NCI-H187 treated with DMSO at 0.1 percent for 48 hours (cell line): ENCODE measurements at places on chromosomes 1 and 21.

DNA sequence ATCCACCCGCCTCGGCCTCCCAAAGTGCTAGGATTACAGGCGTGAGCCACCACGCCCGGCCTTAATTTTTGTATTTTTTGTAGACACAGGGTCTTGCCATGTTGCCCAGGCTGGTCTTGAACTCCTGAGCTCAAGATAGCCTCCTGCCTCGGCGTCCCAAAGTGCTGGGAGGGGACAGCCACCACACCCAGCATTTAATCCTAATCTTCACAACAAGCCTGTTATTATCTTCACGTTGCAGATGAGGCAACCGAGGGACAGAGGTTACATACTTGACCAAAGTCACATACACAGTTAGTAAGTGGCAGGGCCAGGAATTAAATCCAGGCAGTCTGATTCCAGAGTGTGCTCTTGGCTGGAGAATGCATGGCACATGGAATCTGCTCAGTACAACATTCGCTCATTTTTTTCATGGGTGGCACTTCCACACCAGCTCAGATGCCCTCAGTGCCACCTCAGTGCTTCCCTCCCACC lies 4.8 kb upstream of the GPR37L1 start:
- no peak for DNase-seq

DNA sequence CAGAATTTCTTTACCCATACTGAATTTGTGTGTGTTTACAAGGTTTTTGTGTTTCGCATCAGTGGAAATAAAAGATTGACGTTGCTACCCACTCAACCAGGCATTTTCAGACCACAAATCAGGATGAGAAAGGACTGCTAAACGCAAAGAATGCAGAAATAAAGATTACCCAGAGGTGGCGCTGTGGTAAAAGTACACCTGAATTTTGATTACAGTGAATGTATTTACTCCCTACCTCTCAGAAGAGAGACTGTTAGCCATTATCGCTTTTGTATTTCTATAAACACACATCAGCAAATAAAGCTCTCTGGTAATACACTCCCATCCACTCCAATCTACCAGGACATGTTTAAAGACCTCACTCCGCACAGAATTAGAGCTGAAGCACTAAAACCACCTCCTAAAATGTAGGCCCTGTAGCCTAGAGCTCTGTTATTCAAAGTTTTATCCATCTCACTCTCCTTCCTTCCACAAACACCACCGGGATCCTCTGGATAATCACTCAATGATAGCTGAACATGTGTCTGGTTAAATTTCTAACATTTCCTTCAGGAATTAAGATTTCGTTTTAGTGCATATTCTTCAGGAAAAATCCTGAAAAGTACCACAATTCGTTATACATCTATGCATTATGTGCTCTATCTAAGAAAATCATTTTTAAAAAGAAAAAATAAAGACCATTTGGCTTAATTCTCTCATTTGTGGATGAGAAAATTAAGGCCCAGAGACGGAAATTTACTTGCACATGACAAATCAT lies 2.5 kb upstream of the LMO4 start:
- DNase-seq: no peak

DNA sequence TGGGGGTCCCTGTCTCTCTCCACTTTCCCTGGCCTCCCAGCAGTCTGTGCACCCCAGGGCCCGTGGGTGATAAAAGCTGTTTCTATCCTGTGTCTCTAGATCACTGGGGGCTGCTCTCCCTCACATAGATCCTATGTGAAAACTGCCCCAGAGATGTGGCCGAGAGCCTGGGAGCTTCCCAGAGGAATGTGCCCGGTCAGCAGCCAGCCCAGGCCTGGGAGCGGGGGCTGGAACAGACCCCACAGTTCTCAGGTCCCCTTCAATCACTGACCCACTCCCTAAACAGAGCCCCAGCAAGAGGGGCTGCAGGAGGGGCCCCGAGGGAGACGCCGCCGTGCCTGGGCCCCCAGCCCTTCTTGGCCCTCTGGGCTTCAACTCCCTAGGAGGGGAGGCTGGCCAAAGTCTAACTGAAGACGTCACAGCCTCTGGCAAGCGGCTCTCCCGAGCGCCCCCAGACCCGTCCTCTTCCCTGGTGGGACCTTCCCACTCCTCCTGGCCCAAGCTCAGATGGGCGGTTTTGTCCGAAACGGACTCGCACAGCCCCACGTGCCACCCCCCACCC lies 403 bp downstream of the MXRA8 start:
- DNase-seq: no peak

DNA sequence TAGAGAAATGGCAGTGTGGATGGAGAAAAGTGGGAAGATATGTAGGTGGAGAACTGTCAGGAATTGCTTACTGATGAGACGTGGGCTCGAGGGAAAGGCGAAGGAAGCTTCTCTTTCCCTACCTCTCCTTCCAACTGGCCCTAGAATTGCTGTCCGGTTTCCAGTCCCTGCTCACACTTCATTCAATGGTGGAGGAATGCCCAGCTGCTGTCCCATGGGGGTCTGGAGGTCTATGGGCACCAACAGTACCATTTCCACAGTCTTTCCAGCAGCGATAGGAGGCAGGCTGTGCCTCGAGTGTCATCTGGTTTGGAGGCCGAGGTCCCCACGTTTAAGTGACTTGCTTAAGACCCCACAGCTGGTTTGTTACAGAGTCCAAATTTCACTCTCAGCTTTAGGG lies 31.5 kb upstream of the CD1D start:
- DNase-seq: no peak

DNA sequence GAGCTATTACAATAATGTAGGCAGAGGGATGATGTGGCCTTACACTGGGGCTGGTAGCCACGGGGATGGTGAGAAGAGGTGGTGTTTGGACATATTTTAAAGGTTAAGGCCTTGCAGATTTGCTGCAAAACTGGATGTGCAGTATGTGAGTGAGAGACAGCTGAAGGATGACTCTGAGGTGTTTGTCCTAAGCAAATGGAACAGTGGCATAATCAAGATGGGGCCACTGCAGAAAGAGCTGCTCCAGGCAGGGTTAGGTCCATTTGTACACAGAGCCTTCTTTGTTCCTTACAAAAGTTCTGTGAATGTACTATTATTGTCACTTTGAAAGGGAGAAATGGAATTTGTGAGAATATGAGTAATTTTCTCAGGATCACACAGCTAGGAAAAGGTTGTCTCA lies 220.4 kb upstream of the ZP4 start:
- no peak for DNase-seq

DNA sequence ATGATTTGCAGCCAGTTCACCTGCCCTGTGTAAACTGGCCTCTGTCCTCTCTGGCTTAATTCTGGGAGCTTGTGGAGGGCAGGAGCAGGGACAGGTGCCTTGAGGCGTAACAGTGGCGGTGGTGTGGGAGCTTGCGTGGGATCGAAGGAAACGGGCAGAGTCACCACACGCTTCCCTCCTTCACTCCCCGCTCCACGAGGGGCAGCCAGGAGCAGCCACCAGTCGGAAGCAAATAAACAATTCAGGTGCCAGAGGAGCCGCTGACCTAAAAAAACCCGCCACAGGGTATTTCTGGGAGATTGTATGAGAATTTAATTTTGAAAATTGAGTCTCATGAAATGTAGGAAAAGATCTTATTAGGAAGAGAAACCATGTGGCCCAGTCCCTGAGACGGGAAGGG lies 26.0 kb downstream of the FAAP20 start:
- no peak for DNase-seq

GRCh38 chr1:201816309-201816854 lies 12.6 kb upstream of the IPO9 start:
- no peak for DNase-seq

DNA sequence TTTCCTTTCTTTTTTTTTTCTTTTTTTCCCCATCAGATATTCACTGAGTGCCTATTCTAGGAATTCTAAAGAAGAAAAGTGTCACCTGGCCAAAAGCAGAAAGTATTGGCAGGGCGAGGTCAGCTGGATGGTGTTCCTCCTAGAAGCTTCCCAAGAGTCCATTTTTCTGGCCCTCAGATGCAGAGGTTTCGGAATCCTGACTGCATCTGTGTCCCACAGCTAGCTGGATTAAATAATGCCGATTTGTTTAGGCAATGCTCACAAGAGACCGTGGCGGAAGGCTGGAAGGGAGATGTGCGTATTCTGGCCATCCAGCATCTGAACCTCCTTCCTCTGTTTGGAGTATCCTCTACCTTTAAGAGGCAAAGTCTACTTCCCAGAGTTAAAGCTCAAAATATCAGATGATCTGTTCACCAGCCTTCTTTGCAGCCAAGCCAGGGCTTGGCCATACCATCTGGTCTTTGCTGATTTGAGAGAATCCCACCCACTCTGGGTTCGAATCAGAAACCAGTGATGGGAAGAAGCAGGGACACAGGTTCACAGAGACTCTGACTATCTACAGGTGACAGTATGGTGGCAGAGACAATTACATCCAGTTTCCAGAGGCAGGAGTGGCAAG lies 5.4 kb upstream of the TENT5C start:
- no peak for DNase-seq

DNA sequence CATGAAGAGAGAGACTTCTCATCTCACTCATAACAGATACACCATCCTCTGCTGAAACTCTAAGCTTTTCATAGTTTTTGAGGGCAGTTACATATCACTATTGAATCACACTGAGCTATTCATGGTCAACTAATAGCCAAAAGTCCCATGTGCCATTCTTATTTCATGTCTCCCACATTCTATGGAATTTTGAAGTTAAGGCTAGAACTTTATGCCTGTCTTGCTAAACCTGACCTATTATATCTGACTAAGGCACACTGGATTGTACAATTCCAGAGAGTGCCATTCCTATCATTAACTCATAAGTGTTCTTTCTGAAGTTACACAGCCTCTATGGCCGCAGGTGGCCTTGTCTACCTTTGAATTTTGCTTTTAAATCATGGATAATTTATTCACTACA lies 254.3 kb downstream of the PTPRC start:
- DNase-seq: no peak

DNA sequence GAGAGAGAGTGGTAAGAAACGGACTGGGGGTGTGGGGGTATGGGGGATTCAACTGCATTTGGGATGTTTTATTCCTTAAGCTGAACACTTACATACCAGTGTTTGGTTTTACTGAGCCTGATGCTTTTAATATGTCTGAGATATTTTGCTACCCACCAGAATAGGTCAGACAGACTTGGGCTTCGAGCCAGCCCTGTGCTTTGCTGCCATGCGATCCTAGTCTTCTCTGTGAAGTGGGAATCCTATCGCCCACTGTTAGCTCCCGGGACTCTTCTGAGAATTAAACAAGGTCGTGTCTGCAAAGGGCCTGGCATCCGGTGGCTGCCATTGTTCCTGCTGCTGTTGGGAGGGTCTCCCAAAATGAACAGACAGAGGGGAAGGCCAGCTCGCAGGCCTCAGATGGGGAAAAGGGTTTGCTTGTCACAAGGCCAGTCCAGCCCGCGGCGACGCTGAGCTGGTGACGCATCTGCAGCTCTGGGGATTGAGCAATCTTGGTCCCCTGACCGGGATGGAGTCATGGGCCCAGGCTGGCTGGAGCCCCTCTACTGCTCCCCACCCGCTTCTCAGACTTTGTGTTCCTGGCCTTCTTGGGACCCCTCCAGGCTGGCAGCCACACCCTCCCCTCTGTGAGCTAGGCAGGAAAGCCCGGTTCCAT lies 26.9 kb upstream of the ECE1 start:
- no peak for DNase-seq

DNA sequence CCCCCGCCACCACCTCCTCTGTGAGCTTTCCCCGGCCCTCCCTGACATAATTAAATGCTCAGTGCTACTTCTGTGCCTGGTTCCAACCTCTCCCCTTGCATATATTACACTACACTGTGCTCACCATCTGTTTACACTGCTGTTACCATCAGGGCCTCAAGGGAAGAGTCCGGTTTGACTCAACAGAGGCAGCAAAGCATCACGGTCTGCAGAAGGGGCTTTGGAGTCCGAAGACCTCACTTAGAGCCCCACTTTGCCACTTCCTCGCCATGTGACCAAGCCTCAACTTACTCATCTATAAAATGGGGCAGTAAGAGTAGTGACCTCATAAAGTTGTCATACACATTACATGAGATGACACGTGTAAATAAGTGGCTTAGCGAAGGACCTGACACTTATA lies 27.4 kb downstream of the KCNN3 start:
- DNase-seq: no peak

GRCh38 chr1:214425101-214425500 lies 126.3 kb downstream of the PTPN14 start:
- no peak for DNase-seq

GRCh38 chr21:17585875-17586450 lies 26.7 kb downstream of the BTG3 start:
- DNase-seq: peak; percentile 17

DNA sequence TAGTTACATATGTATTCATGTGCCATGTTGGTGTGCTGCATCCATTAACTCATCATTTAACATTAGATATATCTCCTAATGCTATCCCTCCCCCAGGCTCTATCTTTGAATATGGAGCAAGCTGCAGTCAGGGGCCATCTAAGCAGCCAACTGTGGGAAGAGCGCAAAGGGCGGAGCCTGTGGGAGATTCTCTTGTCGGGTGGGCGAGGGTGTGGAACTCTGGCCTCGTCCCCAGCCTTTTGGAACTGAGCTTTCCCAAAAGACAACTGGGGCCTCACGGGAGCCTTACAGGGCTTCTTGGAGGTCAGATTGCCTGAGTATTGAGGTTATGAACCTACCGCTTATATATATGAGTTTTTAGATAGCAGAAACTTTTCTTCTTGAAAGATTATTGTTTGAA lies 117.2 kb downstream of the HHAT start:
- no peak for DNase-seq

DNA sequence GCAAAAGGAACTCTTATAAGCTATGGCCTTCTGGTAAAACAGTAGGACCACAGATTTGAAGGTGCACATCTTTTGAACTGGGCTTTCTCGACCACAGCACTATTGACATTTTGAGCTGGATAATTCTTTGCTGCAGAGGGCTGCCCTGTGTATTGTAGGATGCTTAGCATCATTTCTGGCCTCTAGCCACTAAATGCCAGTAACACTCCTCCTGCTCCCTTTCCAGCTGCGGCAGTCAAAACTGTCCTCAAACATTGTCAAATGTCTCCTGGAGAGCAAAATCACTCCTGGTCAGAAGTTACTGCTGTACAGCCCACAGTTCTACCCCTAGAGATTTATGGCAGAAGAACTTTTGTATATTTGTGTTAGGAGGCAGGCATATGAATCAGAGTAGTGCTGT lies 836.7 kb downstream of the PLA2G4A start:
- DNase-seq: no peak

- DNase-seq: no peak
These were observed 55.0 kb upstream of the PAXBP1 start for GRCh38 chr21:32826329-32827167.

DNA sequence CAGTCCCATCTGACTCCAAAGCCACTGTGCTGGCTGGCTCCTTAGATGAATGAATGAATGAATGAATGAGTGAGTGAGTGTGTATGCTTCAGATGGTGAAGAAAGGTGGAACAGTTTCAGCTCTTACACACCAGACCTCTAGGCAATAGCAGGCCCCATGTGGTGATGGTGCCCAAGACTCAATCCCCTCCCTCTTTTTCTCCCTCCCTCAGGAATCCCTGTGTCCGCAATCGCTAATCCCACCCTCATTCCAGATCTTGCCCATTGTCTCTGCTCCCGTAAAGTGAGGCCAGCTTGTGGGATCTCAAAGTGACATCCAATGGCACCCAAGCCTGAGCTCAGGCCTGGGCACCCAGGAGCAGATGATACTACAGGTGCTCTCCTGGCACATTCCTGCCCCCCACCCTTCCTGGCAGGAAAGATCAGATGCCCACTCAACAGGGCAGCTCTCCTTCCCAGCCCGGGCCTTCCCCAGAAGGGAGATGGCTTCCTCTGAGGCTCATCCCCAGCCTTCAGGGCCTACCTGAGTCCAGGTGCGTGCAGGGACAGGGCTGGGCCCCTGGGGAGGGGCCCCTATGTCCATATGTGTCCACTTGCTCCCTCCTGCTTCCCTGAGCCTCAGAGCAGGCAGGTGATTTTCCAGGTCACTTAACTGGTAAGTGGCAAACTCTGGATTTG lies 106.4 kb downstream of the HMGB4 start:
- DNase-seq: no peak
